ENCODE measurements at places on chromosomes 7 and 10.

DNA sequence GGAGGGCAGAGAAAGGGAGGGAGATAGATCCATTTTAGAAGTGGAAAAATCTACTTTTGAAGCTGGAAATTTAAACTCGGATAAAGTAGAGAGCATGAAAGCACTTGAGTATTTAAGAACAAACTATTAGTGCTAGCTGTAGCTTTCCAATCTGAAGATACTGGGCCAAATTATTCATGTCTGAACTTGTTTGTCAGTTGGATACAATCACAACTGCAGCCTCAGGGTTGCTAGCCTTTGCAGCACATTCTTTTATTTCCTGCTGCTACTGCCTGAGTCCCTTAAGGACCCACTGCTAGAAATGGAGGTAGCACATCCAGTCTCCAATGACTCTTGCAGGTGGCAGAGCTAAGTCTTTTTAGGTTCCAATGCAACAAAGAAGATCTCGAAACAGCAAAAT, 8.3 kb upstream of the SLC25A13 start:
- no peak for DNase-seq

DNA sequence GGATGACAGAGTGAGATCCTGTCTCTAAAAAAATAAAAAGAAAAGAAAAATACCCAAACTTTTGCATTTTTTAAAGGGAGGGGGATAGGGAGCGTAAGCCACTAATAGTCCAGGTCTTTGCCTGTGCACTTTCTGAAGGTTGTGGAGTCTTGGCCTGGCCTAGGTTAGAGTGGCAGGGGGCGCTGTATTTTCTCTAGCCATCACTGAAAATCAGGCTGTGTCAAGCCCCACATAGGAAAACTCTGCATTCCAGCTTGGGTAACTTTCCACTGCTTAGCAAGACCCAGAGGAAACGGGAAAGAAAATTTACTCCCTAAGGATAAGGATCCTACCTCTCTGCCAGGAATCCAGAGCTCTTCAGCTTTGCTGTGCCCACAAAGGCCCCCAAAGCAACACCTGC, 10.5 kb upstream of the PAX4 start:
- no peak for DNase-seq

DNA sequence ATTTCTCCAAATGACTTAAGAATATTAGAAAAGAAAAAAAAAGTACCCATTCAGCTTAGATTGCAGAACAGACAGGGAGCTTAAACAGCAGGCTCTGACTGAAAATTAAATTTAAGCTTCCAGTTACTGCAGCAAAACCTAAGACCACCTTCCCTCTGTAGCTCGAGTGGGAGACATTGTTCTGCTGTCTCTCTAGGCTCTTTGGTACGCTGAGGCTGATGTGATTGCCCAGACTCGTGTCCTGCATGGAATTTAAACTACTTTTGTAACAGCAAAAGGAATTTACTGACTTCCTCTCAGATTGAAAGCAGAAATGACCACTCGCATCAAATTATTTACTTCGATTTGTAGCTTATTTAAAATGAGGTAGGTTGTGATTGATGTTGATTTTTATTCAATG, 124.6 kb downstream of the LRRTM3 start:
- no peak for DNase-seq

GRCh38 chr7:22668971-22669401, 58.0 kb upstream of the IL6 start:
- DNase-seq, result no peak

- DNase-seq, result no peak
Observed at GRCh38 chr10:99850021-99850766, 67.8 kb downstream of the ABCC2 start.

- no peak for DNase-seq
Observed at GRCh38 chr7:66847879-66848790, 72.9 kb upstream of the TMEM248 start.

DNA sequence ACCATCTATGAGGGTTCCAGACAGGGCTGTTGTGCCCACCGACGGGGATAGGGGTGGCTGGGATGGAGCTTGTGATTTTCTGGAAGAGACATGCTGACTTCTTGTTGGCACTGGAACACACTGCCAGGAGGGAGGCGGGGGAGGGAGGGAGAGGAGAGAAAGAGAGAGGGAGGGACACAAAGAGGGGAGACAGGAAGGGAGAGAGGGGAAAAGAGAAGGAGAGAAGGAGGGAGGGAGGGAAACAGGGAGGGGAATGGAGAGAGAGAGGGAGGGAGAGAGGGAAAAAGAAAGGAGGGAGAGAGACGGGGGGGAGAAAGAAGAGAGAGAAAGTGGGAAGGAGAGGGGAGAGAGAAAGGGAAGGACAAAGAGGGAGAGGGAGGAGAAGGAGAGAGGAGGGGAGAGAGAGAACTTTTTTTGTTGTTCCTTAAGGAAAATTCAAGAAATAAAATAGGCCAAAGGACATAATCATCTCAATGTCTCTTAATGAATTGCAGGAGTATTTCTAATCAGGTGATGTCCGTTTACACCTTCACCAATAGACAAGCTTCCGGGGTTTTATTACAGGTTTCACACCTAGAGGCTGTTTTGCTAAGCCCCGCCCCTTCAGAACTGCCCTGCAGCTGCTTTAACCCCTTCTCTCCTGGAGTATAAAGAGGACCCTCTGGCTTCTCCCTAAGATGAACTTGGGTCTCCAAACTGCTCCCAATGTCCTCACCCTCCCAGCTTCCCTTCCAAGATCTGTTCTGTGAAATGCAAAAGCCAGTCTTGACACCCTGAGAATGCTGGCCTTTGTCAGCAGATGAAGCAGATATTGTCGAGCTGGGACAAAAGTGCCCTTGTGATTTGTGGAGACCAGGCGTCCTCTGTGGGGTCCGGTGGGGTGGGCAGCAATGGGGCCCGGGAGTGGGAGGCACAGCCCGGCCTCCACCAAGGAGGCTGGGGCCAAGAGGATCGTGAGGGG, 82.0 kb upstream of the GTF2IRD1 start:
- no peak for DNase-seq

- DNase-seq, result no peak
Observed at GRCh38 chr10:127550861-127551260, 1.8 kb downstream of the NPS start.

DNA sequence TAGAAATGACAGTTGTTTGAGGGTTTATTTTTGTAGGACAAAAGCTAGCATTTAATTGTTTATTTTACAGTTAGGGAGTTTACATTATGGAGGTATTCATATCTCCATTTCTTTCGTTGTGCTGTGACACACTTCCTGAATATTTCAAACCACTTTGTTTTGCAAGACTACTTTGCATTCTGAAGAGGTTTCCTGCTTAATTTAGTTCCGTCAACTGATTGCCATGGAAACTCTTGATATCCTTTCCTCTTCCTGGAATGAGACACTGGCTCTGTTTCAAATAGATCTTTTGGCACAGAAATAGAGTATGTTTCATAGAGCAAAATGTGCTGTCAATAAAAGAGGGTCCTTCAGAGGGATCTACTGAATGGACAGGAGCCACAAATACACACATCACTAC, 159.5 kb upstream of the AGR3 start:
- no peak for DNase-seq

- no peak for DNase-seq
Observed at GRCh38 chr7:116027786-116028185, 2.8 kb downstream of the TFEC start.

GRCh38 chr7:28678431-28678965, 266.2 kb downstream of the CREB5 start:
- DNase-seq, result no peak

DNA sequence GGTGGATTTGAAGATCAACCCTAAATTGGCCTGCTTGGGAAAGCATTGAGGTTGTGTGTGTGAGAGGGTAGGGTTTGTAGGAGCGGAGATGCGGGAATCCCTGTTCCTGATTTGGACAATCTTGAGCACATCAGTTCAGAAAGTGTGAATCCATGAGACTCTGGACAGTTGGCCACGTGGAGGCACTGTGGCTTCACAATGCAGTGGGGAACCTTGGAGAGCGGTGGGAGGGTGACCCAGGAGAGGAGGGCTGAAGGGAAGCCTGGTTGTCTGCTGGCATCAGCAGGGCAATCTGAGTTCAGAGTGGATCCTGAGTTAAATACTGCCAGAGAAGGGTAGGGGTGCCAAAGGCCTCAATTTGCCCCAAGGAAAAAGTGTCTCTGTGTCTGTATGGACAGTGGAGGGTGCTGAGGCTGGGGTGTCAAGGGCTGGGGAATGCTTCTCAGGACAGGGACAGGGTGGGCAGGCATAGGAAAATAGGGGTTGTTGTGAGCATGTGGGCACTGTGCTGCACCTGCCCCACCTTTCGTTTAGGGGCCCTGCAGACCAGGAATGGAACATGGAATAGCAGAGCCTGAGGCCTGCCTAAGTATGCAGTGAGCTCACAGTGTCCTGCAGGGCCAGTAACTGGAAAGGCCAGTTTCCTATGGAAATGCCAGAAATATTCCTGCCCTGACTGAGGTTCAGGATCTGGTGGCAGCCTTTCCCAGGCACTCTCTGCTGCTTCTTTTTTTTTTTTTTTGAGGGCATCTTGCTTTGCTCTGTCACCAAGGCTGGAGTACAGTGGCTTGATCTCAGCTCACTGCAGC, 162.9 kb upstream of the PRSS58 start:
- DNase-seq, result no peak

- no peak for DNase-seq
Observed at GRCh38 chr7:18788026-18788425, 292.5 kb downstream of the HDAC9 start.

DNA sequence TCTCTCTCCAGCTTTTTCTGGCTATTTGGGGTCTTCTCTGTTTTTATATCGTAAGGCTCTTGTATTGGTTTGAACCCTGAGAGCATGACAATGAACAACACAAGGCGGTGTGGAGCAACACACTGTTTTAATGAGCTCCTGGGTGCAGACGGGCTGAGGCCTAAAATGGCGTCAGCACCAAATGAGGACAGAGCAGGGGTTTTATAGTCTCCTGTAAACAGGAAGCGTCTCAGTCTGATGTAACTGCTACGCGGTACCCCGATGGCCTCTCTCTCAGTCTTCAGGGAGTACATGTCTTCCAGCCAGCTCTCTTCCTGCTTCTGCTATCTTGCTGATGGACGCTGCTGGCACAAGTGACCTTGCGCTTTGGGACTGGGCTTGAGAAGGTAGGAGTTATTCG, 95.9 kb upstream of the CCDC71L start:
- no peak for DNase-seq

DNA sequence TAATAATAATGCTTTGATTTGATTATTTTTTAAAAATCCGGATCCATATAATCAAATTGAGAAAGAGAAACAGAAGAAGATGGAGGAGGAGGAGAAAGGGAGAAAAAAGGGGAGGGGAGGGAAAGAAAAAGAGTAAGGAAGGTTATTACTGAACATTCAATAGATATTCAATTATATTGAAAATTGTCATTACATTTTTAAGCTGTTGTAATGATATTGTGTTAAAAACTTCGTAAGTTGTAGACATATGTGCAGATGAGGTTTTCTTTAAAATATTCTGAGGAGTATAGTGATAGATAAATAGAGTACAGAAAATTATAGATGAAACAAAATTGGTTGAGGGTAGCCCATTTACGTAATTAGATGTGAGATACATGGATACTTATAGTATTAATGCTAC, 933.0 kb upstream of the PHF14 start:
- no peak for DNase-seq

- no peak for DNase-seq
Observed at GRCh38 chr10:1972406-1972805, 235.1 kb upstream of the ADARB2 start.

DNA sequence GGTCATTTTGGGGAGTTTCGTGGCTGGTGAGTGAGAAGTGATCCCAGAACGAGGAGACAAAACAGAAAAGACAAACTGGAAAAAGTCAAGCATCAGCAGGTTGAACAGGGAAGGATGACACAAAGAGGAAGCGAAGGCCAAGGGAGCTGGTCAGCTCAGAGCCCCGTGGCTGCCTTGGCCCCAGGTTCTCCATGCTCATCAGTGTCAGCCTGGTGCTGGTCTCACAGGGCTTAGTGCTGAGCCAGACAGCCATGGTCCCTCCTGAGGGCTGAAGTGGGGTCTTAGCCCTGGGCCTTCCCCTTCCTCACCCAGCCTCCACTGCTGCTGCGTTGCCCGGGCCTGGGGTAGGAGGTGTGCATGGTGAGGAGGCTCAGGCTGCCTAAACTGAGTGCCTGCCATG, 183.6 kb downstream of the PFKFB3 start:
- no peak for DNase-seq

DNA sequence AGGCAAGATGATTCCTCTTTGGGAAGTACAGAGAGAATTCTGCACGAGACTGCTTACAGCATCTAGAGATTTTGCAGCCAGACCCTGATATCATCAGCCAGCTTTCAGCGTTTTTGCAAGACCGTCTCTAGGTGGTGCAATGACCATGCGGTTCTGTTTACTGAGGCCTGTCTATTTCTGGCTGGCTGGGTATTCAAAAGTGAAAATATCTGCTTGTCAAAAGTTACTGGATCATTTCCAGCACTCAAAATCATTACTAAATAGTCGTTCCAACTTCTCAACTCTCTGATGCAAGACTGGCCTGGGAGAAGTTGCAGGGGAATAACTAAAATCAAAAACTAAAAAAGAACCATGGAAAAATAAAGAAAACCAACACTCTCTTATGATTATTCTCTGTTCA, 240.1 kb downstream of the ELMO1 start:
- no peak for DNase-seq

GRCh38 chr7:155215576-155216325, 81.9 kb upstream of the INSIG1 start:
- DNase-seq, result no peak

GRCh38 chr7:27161721-27162560, 3.4 kb downstream of the HOXA9 start:
- no peak for DNase-seq

GRCh38 chr7:30231271-30231670, 53.1 kb upstream of the ZNRF2 start:
- no peak for DNase-seq

GRCh38 chr7:90736968-90737939, 141.1 kb downstream of the CDK14 start:
- no peak for DNase-seq

DNA sequence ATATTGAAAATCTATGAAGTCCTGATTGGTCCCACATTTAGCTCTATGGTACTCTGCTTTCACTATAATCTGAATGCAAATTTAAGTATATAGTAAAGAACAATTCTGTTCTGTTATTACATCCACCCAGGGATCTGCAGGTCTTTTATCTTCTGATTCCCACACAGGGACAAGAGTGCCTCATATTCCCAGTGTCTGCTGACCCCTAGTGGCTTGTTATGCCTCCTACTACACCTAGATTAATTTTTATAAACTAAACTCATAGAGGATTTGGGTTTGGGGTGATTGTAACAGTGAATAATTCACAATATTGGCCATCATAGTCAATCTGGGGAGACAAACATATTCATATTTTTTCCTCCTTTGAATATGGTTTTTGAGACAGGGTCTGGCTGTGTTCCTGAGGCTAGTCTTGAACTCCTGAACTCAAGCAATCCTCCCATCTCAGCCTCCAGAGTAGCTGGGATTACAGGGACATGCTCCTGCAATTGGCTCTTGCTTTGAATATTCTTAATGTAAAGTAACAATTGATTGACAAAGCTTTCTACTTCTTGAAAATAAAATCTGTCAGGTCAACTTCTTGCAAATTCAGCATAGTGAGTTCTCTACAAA, 282.1 kb downstream of the KCND2 start:
- no peak for DNase-seq

GRCh38 chr10:116155191-116155590, 117.8 kb downstream of the GFRA1 start:
- DNase-seq, result no peak
